CD4-positive, alpha-beta T cell treated with Interleukin-17A for 1 hour (primary cell): ENCODE measurements at places on chromosomes 1 and 21.

- DNase-seq = no peak
These were observed 302.3 kb upstream of the PLD5 start for GRCh38 chr1:242826701-242827336.

- DNase-seq = no peak
These were observed 8.4 kb downstream of the LRP8 start for GRCh38 chr1:53319296-53320101.

- no peak for DNase-seq
These were observed 94.5 kb downstream of the OLFM3 start for GRCh38 chr1:101902199-101902598.

GRCh38 chr1:5514527-5515183, 477.6 kb downstream of the NPHP4 start:
- DNase-seq = peak; percentile 58

DNA sequence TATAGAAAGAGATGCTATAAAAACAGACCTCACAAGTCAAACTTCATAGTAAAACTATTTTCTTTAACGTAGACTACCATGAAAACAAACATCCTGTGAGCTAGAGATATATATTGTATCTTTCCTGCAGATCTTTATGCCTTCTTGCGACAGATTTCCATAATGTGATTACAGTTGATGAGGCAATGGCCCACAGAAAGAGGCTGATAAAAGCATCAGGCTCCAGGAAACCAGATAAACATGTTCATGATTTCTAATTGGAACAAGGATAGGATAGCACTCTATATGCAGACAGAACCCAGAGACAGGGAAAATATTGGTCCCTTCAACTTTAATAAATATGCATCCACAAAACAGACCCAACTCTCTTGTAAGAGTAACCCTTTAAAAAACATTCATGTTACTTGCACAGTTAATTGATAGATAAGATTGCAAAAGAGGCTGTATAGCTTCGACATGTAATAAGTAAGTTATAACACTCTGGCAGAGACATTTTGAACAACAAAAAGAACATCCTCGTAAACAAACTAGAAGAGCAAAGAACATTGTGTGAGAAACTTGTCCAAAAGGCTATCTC, 329.4 kb downstream of the AGBL4 start:
- DNase-seq = no peak

DNA sequence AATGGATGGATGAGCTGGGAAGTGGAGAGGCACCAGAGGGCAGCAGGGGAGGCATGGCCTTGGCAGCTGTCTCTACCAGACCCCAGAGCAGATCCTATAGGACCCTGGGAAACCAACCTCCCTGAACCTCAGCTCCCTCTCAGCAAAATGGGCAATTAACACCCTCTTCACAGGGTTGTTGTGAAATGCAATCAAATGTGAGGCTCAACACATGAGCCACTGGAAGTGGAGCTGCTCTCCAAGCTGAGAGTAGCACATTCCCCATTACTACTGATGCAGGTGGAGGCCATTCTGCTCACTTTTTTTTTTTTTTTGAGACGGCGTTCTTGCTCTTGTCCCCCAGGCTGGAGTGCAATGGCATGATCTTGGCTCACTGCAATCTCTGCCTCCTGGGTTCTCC, 6.5 kb upstream of the SYNC start:
- DNase-seq = no peak

DNA sequence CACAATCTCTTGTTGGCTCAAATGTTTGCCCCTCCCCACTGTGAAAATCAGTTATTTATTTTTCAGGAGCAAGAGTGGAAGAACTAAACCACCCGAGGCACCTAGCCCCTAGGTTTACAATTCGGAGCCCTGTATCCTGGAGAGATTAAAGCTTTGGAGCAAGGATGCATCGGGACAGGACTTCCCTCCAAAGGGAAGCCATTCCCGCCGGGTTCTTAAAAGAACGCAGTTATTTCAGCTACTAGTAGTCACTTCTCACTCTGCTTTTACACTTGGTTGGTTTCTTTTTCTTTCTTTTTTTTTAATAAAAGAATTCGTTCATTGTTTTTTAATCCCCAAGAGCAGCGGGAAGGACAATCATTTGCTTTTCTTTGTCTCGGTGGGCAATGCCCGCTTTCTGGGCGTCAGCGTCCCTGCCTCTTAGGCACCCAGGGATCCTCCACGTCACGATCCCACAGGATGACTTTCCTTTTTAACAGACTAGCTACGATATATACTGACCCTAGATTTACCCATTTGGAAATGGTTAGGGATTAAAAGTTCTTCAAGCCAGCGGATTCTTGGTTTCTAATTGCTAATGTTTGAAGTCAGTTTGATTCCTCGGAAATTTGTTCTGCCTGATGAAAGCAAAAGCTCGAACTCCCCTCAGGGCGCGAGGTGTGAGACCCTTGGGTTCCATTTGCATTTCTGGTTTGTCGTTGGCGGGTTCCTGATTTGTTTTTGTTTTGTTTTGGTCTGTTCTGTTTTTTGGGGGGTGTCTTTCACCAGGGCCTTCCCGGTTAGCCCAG, 9.0 kb downstream of the TBX15 start:
- no peak for DNase-seq

- no peak for DNase-seq
These were observed 20.2 kb downstream of the MACO1 start for GRCh38 chr1:25450891-25451290.

DNA sequence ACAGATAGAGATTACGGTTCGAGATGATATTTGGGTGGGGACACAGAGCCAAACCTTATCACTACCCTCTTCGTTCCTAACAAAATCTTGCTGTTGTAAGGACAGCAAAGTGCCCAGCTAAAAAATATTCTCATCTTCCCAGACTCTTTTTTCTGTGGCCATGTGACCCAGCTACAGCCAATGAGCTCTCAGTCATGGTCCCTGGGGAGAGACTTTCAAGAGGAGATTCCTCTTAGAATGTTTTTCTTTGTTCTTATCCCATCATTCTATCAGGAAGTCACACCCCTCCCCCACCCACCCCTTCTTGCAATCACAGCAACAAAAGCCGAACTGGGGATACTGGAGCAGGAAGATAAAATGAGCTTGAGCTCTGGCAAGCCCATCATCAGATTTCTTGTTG, 247.1 kb downstream of the CHRM3 start:
- DNase-seq = no peak

- no peak for DNase-seq
These were observed 51.5 kb upstream of the ATP5PO start for GRCh38 chr21:33967086-33967571.
